Left ventricle myocardium inferior (tissue), 1 donor: ENCODE measurements at places on chromosomes 4 and X. TPM values are rescaled to one million over a fixed set of nuclear protein-coding genes. Genes with fewer than 3 reads are reported as not detected.

GRCh38 chr4:6910340-6910959 lies 824 bp downstream of the TBC1D14 start:
- DNase-seq, result no peak

SPANXD gene
- total RNA-seq, result not detected

GPAT3 gene
- 44.2 TPM for total RNA-seq

GRCh38 chr4:97998203-97998602 lies 145.1 kb downstream of the STPG2 start:
- no peak for DNase-seq

GPC4 gene
- 7.1 TPM for total RNA-seq

DNA sequence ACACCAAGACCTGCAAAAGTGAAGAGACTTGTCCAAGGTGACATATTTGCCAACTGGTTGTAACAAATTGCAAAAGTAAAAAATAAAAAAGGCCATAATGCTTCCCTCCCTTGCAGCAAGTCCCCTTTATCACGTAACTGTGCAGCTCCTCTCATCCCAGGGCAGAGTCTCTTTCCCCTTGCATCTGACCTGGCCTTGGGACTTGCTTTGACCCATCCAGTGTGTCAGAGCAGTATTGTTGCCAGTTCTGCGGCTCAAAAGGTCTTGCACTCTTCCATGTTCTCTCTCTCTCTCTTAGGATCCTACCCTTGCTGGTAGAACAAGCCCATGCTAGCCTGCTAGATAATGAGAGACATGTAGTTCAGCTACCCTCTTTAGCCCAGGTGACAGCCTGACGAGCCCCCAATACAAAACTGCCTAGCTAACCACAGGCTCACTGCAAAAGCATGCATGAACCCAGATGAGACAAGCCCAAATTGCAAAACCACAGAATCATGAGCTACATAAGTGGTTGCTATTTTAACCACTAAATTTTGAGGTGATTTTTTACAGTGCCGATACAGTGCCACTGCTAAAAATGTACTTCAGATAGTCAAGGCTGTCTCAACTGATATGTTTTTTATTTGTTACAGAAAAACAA lies 289.5 kb upstream of the PPARGC1A start:
- DNase-seq, result no peak

SOX3 gene
- total RNA-seq, result not detected

MGARP gene
- total RNA-seq, result 0.60 TPM

DNA sequence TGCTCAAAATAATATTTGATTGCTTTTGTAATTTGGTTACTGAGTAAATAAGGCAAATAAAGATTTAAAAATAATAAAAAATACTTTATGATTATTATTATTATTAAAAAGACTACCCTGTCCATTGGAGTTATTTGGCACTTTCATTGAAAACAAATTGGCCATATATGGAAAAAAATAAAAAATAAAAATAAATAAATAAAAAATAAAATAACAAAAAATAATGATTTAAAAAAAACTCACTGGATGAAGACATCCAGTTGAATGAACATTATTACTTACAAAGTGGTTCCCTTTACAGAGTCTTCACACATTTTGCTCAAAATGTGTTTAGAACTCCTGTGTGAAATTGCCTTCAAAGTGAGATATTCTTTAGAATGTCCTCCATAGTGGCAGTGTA lies 141.3 kb upstream of the ANXA3 start:
- DNase-seq, result no peak

PCSK1N gene
- total RNA-seq, result not detected

- no peak for DNase-seq
Observed at GRCh38 chr4:8437281-8437680, 3.2 kb downstream of the ACOX3 start.

DNA sequence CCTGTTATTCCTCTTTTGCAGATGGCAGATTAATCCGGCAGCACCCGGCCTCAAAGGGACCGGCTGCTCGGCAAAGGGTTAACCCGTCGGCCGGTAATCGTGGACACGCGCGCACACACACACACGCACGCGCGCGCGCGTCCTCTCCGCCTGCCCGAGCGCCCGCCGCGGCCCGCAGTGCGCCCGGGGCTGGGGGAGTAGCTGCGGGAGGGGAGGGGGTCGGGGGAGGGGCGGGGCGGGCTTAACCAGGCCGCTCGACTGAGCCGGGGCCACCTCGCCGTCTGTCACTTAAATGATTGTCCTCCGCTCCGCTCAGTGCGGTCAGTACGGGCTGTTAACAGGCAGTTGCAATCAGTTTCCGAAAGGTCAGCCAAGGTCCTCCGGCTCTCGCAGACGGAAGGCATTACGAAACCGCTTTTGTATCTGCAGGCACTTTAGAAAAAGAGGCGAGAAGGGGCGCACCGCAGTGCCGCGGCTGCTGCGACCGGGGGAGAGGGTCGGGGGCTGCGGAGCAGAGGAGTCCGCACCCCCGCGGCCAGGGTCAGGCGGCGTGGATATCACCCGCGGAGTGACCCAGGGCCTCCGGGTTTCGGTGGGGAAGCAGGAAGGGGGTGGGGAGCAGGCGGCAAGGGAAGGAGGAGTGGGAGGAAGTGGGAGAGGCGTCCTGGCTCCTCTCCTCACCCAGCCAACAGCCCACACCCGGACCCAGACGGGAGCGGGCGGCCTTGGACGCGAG lies 57.3 kb upstream of the BCOR start:
- DNase-seq, result peak; percentile 75

- peak; percentile 76 for DNase-seq
Observed at GRCh38 chr4:148044089-148044911, 312.4 kb downstream of the ARHGAP10 start.

DNA sequence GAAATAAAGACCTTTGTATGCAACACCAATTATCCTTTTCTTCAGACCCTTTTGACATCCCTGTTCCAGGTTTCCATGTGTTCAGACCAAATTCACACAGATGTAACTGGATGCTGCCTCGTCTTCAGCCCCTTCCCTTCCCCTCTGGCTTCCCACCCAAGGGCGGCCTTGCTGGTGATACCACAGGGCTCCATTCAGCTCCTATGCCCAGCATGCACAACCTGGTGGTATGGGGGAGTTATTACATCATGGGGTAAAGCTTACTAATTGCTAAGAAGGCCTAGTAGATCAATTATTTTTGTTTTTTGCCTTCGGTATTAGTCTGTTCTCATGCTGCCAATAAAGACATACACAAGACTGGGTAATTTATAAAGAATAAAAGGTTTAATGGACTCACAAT lies 317.0 kb upstream of the CXXC4 start:
- no peak for DNase-seq

GRCh38 chr4:154487145-154487544 lies 4.5 kb downstream of the DCHS2 start:
- no peak for DNase-seq

DNA sequence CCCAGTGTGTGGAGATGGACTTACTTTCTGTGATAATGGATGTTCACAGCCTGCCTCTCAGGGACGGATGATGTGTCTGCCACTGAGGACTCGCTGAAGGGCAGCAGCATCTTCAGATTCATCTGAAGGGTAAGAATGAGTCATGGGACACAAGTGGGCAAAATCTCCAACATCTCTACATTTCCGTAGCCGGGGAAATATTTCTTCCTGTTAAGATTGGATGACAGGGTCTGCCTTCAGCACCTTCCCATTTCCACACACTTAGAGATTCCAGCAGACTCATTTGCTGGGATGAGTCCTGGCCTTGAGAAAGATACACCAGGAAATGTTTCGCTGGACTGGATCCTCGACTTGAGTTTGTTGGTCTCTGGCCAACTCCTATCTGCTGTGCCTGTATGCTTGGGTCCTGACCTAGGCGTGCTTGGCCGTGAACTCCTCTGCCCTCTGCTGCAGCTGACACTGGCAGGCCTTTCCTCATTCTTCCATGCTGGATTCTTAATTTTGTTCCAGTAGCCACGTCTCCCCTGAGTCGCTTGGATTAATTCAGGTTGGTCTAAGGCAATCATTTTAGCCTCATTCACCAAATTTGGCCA lies 46.5 kb upstream of the SOD3 start:
- no peak for DNase-seq

- no peak for DNase-seq
Observed at GRCh38 chr4:602559-602942, 22.8 kb upstream of the PDE6B start.

- DNase-seq, result no peak
Observed at GRCh38 chr4:67721315-67721769, 20.4 kb upstream of the UBA6 start.

DNA sequence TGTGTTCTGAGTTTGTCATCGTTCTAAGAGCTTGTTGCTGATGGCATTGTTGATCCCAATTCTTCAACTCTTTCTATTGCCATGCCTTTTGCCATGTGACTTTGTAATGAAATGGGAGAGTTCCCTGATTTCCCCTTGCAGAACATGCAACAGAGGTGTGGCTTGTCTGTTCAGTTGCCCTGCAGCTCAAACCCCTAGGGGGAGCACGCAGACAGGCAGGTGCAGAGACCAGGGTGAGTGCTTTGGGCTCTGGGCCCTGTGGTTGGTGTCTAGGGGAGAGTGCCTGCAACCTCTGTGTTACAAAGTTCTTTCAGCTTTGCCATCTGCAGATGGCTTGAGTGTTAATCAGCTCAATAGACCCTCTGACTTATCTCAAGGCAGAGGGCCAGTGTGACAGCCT lies 332.7 kb downstream of the MID1IP1 start:
- DNase-seq, result no peak

DNA sequence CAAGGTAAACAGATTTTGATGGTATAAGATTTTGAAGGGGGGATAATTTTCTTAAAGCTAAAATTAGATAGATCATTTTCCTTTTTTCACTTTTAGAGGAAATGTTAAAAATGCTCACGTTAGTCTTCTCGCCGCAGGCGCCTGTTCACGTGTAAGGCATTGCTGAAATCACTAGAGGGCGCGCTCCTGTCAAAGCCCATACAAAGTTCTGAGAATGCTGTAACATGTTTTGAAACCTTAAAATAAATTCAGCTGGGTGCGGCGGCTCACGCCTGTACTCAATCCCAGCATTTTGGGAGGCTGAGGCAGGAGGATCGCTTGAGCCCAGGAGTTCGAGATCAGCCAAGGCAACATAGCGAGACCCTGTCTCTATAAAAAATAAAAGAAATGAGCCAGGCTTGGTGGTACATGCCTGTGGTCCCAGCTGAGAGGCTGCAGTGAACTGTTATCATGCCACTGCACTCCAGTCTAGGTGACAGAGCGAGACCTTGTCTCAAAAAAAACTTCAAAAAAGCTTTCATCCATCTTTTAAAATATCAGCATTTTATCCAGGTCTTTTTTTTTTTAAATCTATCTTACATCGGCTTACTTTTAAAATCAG lies 138.0 kb downstream of the RBMX2 start:
- DNase-seq, result peak; percentile 18

ITIH6 gene
- total RNA-seq, result not detected

PRRG1 gene
- total RNA-seq, result 12.9 TPM

DNA sequence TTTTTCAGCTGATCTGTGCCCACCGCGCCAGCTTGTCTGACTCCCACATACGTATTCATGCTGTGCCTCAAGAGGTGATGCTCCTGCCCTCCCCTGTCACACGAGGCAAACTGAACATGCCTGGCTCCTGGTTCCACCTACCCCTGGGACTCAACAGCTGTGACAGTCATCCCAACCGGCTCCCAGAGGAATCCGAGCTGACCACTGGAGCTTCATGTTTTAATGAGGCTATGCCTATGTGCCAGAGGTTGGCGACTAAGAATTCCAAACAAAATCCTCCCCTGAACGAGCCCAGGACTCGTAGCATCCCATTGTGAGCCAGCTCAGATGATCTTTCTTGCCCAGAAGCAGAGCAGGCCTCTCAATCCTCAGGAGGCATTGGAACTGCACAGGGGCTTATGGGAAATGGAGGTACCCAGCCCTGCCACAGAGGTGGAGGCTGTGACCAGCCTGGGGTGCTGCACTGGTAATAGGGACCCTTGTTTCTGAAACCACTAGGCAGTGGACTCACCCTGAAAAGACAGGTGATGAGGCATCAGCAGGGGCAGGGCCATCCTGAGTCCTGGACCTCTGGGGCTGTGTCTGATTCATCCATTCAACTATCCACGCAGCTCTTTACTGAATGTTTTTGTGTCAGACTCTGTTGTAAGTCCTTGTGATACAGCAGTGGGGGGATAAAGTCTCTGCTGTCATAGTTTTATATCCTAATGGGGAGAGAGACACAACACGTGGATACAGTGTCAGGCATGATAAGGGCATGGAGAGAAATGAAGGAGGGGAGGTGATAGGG lies 325.0 kb downstream of the EVC2 start:
- no peak for DNase-seq

- no peak for DNase-seq
Observed at GRCh38 chrX:71225009-71225408, 2.0 kb downstream of the GJB1 start.

DNA sequence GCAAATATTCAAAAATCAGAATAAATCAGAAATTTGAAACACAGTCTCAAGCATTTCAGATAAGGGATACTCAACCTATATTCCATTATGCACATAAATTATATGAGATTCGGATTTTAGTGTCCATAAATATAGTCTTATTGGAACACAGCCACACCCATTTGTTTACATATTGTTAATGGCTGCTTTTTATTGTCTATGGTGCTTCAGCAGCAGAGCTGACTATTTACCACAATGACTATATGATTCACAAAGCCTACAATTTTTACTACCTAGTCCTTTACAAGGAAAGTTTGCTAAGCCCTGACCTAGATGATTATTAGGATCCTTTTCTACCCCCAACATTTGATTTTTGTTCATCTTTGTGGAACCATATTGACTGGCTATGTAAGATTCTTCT lies 63.9 kb downstream of the IL1RAPL1 start:
- no peak for DNase-seq

DNA sequence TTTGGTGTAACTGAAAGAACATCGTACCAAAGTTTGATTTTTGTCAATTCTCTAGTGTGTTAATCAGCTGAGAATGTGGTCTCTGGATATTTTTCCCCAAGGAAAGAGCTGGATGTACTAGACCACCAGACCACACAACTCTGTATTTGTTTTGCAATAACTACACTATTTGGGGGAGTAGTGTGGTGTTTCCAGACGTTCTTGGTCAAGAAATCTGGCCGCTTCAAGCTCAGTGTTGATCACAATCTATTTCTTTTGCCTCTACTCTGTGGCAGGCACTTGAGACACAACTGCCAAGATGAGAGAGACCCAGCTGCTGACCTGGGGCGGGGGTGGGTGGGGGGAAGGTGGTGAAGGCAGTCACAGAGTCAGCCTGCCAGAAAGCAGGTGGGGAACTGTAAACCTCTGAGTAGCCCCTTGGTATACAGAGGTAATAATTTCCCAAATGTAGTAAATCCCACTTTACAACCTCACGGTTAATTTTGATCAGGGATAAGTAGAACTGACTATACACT lies 30.6 kb downstream of the PTTG2 start:
- DNase-seq, result no peak

LRCH2 gene
- total RNA-seq, result 1.0 TPM

DNA sequence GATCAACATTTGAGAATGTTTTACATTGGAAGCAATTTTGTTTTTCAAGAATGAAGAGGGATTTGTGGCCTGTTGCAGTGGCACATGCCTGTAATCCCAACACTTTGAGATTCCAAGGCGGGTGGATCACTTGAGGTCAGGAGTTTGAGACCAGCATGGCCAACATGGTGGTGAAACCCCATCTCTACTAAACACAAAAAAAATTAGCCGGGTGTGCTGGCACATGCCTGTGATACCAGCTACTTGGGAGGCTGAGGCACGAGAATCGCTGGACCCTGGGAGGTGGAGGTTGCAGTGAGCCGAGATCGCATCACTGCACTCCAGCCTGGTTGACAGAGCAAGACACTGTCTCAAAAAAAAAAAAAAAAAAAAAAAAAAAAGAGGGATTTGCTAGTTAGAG lies 127.8 kb downstream of the RPA4 start:
- DNase-seq, result no peak

- no peak for DNase-seq
Observed at GRCh38 chr4:176259330-176260090, 9.5 kb downstream of the ASB5 start.

GRCh38 chr4:87601361-87601760 lies 7.0 kb upstream of the DSPP start:
- no peak for DNase-seq
